ENCODE measurements at places on chromosomes 2 and 18.

- H3K27ac ChIP-seq, result no peak within 1 kb of the TSS
- no peaks in the 10 kb centered on the region for H3K27me3 ChIP-seq
- no peak within 1 kb of the TSS for H3K4me3 ChIP-seq
- peaks cover 15% of the 10 kb centered on the region for H3K4me1 ChIP-seq
- DNase-seq, result no peak
Measured at GRCh38 chr18:31591628-31592027, at the start of gene TTR. Gene TTR (plus strand): TSS chr18:31591877. CDS start chr18:31591903, 26 bp downstream.

- no peaks in the 10 kb centered on the region for H3K27me3 ChIP-seq
- peaks cover 34% of the 10 kb centered on the region for H3K36me3 ChIP-seq
- no peak overlapping the region for H3K27ac ChIP-seq
- H3K4me1 ChIP-seq, result peaks cover 23% of the 10 kb centered on the region
Measured at GRCh38 chr2:168160897-168161296, 86.5 kb downstream of the STK39 start.

- DNase-seq, result no peak
- peak overlapping the region; percentile 63 for H3K27ac ChIP-seq
- no peaks in the 10 kb centered on the region for H3K27me3 ChIP-seq
- H3K4me3 ChIP-seq, result no peak overlapping the region
- peaks cover 4% of the 10 kb centered on the region for H3K36me3 ChIP-seq
Measured at GRCh38 chr2:187429989-187430388, 18.1 kb downstream of the CALCRL start.

DNA sequence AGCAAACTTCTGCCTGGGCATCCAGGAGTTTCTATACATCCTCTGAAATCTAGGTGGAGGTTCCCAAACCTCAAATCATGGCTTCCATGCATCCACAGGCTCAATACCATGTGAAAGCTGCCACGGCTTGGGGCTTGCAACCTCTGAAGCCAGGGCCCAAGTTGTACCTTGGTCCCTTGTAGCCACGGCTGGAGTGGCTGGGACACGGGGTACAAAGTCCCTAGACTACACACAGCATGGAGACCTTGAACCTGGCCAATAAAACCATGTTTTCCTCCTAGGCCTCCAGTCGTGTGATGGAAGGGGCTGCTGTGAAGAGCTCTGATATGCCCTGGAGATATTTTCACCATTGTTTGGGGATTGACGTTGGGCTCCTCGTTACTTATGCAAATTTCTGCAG is 43.4 kb upstream of the GALNT13 start:
- no peaks in the 10 kb centered on the region for H3K4me1 ChIP-seq
- no peak overlapping the region for H3K27ac ChIP-seq
- no peak overlapping the region for H3K4me3 ChIP-seq
- no peaks in the 10 kb centered on the region for H3K36me3 ChIP-seq
- no peak for DNase-seq
- H3K27me3 ChIP-seq, result no peaks in the 10 kb centered on the region

DNA sequence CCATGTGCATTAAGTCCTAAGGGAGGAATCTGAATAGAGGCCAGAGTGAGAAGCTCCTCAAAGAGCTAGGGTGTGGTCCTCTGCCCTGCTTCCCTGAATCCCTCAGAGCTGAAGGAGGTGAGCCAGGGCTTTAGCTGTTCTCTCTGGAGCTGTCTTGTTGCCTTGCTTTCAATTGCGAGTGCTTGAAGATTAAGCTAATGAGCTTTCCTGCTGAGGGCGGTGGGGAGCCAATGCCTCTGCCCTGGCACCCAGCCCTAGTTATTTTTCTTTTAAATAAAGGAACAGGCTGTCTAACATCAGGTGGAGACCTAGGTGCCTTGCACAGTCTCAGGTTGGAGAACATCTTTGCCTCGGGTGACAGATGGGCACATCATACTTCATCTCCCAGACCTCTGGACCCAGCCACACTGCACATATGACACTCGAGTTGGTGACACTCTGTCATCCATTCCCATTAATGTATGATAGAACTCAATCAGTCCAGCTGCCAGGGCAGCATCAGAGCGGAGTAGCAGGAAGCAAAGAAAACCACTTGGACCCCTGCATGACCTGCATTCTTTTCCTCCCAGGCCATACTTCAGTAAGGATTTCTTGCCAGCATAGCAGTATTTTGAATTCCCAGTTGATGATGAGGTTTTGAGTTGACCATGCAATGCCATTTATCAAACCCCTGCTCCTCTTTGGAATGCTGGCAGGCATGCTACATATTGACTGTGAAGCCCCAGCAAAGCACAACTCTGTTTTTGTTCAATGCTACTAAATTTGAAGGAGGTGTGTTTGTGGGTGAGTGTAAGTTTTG is 292.7 kb downstream of the RNF144A start:
- no peaks in the 10 kb centered on the region for H3K4me1 ChIP-seq
- H3K27me3 ChIP-seq, result peaks cover 3% of the 10 kb centered on the region
- no peaks in the 10 kb centered on the region for H3K36me3 ChIP-seq
- H3K27ac ChIP-seq, result no peak overlapping the region
- no peak overlapping the region for H3K4me3 ChIP-seq

DNA sequence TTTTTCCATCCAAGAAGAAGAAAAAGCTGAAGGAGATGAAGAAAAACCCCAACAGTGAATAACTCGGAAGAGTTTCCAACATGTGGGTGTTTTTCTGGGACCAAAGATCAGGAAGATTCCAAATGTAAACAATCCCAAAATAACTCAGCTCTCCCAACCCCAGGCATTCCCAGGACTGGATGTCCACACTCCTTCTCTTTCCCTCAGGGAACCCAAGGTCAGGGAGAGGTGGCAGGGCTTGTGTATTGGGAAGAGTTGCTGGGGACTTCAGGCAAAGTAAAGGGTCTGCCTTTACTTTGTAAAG is 268.0 kb downstream of the DYSF start:
- no peak overlapping the region for H3K4me3 ChIP-seq
- H3K27me3 ChIP-seq, result no peaks in the 10 kb centered on the region
- no peaks in the 10 kb centered on the region for H3K36me3 ChIP-seq
- DNase-seq, result no peak
- H3K4me1 ChIP-seq, result peaks cover 47% of the 10 kb centered on the region

DNA sequence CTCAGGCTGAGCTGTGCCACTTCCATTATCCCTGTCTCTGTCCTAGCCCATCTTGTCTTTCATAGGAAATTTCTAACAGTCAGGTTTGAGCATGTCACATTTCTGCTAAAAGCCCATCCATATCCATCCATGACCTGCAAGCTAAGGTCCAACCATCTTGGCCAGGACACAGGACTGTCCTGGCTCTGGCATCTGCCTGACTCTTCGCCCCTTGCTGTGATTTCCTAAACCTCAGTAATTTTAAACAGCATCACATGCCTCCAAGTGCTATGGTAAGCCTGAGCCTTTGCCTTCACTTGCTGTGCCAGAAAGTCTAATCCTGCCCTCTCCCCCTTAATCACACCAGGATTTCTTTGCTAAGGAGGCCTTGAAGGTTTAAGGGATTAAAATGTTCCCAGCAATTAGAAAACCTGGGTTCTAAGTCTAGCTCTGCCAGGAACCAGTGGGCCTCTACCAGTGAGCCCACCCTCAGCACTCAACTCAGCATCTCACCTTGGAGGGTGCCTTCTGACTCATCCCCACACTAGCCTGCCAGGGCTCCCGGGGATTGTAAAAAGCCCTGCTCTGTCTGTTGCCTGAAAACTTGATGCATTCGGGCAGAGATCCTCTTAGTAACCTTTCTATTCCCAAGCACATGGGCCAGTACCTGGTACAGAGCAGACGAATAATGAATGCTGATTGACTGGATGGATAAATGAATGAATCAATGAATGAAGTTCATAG is 411.0 kb downstream of the LRATD1 start:
- H3K36me3 ChIP-seq, result no peaks in the 10 kb centered on the region
- DNase-seq, result no peak
- H3K27ac ChIP-seq, result no peak overlapping the region
- no peak overlapping the region for H3K4me3 ChIP-seq
- no peaks in the 10 kb centered on the region for H3K27me3 ChIP-seq
- no peaks in the 10 kb centered on the region for H3K4me1 ChIP-seq

DNA sequence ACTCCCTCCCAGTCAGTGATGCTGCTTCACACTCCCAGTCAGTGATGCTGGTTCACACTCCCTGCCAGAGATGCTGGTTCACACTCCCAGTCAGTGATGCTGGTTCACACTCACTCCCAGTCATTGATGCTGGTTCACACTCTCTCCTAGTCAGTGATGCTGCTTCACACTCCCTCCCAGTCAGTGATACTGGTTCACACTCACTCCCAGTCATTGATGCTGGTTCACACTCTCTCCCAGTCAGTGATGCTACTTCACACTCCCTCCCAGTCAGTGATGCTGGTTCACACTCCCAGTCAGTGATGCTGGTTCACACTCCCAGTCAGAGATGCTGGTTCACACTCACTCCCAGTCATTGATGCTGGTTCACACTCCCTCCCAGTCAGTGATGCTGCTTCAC is 34.3 kb upstream of the KCNG2 start:
- DNase-seq, result no peak
- no peak overlapping the region for H3K4me3 ChIP-seq
- no peak overlapping the region for H3K27ac ChIP-seq
- peaks cover 2% of the 10 kb centered on the region for H3K27me3 ChIP-seq
- H3K4me1 ChIP-seq, result no peaks in the 10 kb centered on the region
- no peaks in the 10 kb centered on the region for H3K36me3 ChIP-seq

Data from osteocyte (in vitro differentiated cells).